ENCODE measurements at places on chromosomes 2 and 18.

DNA sequence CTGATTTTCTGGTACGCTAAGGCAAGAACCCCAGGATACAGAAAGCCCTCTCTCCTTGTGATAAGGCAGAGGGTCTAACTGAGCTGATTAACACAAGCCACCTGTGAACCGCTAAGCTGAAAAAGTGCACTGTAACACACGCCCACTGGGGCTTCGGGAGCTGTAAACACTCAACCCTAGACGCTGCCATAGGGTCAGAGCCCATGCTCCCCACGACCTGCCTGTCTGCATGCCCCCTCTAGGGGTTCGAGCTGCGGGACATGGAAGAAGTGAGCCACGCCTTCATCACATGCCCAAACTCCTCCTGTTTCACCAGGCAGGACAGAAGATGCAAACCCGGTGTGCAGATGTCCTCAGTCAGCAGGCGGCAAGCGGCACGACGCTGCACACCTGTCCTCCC lies 173.9 kb upstream of the RAB12 start:
- DNase-seq: no peak

GRCh38 chr2:40224318-40224717 lies 227.6 kb downstream of the SLC8A1 start:
- no peak for DNase-seq

GRCh38 chr2:182860858-182861257 lies 5.6 kb downstream of the FRZB start:
- no peak for DNase-seq

GRCh38 chr2:63440612-63441011 lies 147.7 kb downstream of the WDPCP start:
- no peak for DNase-seq

DNA sequence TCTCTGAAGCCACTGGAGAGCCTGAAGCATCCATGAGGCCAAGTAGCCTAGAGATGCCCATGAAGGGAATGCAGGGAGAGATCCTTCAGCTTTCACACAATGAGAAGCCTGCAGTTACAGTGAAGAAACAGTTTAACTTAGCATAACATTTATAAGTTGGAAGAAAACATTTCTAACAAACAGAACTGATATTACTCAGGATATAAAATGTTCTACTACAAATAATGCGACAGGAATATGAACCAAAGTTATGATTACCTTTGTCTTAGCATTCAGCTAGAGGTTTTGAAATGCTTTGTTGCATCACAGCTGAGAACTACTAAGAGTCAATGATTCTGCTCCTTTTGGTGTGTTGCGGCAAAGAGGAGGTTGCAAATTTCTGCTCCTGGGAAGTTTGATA lies 6.9 kb upstream of the KYNU start:
- peak; percentile 66 for DNase-seq

DNA sequence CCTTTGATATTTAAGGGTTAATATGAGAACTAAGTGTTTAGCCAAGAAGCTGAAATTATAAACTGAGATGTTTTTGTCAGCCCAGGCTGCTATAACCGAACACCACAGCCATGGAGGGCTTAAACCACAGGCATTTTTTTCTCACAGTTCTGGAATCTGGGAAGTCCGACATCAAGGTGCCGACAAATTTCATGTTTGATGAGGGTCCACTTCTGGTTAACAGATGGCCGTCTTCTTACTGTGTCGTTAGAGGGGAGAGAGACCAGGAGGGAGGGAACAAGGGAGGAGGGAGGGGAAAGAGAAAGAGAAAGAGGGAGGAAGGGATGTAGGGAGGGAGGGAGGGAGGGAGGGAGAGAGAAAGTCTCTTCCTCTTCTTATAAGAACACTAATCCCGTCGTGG lies 6.5 kb upstream of the CNDP2 start:
- no peak for DNase-seq

DNA sequence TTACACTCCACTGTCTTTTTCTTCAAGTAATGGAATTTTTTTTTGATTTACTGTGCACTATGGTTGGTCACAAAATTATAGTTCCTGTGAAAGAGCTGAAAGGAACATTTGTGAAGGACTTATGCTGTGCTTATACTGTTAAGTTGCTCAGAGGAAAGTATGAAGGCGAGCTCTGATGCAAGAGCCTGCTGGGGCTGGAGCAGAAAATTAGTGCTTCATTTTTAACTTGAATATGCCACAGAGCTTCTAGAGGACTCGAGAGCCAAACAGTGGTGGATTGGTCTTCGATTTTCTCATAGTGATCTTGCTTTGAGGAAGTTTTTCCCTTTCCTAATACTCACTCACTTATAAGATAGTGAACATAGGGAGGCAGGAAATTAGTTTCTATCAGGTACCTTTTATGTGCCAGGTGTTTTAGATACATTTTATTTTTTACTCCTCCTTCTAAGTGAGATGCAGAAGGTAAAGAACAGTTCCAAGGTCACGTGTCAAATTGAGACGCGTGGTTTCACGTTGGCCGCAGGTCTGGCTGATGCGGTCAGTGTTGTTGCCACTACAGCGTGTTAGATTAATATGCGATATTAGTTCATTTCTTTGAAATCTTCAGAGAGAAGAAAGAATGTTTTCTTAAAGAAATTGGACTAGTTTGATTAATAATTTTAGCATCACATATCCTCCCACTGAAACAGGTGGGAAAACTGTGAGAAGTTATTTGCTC lies 20.2 kb downstream of the GATA6 start:
- no peak for DNase-seq

DNA sequence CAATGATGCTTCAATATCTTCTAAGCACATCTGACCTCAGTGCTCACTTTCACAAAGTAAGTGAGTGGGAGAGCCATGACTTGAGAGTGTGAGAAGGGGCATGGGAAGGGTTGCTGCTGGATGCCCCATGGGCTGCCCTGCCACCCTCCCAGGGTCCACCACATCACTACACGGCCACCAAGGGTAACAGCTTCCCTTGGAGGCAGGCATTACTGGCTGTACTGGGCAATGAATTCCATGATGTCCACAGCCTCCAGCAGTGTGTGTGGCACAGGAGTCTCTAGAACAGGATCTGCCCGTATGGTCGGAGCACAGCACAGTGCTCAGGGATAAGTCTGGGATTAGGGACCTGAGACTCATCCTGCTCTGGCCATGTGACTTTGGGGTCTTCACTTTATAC lies 481.0 kb upstream of the MYT1L start:
- no peak for DNase-seq

GRCh38 chr2:130150181-130151144 lies 5.6 kb upstream of the CCDC74B start:
- DNase-seq: no peak

DNA sequence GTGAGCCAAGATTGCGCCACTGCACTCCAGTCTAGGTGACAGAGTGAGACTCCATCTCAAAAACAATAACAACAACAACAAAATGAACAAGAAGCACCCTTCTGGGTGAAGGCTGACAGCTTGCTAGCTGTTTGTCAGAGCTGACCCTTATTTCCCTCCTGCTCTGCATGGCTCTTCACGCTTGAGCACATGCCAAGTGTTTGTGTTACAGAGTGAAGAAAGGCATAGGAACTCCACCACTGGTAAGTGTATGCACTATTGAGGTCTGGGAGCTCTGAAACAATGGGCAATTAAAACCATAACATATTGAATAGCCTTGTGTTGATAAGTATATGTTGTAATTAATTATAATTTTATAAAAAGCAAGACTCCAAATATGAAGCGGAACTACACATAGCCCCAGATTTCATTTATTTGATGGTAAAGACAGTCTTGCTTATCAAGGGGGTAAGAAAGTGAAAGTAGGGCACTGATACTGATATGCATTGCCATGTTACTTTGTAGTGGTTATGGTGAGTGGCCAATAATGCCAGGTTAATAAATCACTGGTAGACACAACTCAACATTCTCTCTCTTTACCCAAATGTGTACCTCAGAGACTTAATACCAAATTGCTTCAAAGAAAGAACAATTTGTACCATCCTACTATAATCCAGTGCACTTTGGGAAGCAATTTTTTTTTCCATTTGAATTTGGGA lies 163.4 kb downstream of the VWC2L start:
- no peak for DNase-seq

- no peak for DNase-seq
Measured at GRCh38 chr2:102660574-102660973, 41.2 kb downstream of the SLC9A2 start.

GRCh38 chr2:234195516-234195915 lies 145.0 kb downstream of the SPP2 start:
- DNase-seq: no peak

DNA sequence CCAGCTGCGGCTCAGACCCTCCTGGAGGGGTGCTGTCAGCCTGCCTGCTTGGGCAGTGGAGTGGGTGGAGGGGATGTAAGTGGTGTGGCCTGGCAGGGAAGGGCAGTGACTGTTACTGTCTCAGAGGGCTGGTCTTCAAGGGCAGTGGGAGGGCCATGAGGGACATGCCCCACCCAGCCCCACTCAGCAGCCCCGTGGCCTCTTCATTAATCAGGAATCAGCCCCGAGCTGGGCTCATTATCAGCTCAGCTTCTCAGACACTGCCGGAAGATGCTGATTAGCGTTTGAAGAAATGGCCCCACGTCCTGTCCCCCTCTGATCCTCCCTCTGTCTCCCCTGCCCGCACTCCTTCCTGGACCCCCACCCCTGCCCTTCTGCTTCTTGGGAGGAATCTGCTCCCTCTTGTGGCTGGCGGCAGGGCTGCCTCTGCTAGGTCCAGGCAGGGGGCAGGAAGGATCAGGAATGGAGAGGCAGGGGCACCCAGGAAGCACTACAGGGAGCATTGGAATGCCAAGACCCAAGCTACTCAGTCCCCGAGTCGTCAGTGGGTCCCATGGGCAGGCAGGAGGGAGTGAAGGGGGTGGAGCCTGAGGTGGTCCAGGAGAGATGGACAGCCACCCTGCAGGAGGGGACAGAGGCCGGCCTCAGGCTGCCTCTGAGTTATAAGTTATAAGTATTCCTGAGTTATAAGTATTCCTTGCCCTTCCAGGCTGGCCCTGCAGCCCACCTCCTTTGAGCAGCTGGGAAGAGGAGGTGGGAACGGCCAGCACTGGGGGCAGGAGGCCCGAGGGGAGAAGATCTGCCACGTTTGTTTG lies 7.0 kb downstream of the ASIC4 start:
- DNase-seq: no peak

DNA sequence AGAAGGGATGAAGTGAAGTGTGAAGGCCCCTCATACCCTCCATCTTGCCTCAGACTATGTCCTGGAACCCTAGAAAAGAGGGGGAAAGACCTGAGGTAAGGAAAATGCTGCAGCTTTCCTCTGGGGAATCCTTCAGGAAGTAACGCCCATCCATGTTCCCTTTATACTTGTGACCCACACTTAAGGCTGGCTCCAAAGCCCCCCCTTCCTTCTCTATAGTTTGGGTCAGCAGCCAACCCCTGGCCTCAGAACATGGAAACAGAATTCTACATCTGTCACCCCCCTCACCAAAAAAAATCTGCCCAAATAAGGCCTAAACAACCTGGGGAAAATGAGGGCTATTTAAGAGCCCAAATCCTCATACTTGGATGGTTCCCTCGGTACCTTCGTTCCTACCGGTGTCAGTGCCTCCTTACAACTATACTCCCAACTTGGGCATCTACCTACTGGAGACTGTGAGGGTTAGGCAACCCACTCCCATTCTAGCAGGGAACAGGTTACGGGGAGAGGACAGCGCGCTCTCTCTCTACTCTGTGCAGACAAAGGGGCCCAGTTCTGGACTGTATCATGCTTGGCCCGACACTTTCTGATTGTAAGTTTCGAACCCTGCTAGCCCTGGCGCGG lies 689 bp downstream of the OST4 start:
- no peak for DNase-seq

- DNase-seq: no peak
Measured at GRCh38 chr18:58924473-58924872, 59.8 kb downstream of the ZNF532 start.

GRCh38 chr2:19990416-19990728 lies 467 bp upstream of the WDR35 start:
- DNase-seq: no peak

- peak; percentile 77 for DNase-seq
Measured at GRCh38 chr2:64311948-64312621, 141.9 kb upstream of the LGALSL start.

- DNase-seq: peak; percentile 62
Measured at GRCh38 chr2:160268151-160268781, 68.2 kb upstream of the ITGB6 start.

DNA sequence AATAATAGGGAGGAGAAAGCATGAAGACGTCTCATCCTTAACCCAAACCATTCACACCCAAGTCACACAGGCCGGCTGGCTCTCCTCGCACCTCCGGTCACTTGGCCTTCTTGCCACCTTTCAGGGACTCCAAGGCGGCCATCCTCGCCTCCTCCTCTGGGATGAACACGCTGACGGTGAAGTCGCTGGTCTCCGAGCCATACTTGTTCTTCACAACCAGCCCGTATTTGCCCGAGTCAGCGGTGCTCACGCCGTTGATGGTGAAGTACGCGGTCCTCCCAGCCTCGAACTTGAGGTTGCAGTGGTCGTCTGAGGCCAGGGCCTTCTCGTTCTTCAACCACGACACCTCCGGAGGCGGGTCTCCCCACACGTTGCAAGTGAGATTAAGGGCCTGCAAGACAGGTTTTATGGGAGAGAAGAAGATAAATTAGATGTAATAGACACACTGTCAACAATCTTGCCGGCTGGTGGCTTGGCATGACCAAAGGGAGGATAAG lies 54.3 kb upstream of the LPIN2 start:
- no peak for DNase-seq

- no peak for DNase-seq
Measured at GRCh38 chr2:141341444-141341843, 789.4 kb downstream of the LRP1B start.

DNA sequence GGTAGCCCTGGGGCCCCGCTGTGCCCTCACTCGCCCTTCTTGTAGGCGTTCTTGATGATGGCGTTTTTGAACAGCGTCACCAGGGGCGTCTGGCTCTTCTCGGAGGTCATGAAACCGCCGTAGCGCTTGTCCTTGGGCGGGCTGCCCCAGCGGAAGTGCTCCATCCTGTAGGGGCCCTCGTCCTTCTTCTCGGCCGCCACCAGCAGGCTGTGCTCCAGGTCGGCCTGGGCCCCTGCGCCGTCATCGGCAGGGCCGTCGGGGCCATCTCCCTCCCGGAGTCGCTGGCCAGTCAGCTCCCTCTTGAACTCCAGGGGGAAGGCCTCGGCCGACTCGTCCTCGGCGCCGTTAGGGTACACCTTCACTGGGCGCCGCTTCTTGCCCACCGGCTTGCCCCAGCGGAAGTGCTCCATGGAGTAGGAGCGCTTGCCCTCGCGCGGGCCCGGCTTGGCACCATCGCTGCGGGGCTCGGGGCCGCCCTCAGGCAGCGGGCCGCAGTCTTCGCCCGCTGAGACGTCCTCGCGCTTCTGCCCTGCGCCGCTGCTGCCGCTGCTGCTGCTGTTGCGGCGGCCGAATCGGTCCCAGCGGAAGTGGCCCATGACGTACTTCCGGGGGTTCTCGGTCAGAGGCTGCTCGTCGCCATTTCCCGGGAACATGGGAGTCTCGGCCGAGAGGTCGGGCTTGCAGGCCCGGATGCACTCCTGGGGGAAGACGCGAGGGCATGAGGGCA lies 7.2 kb downstream of the POMC start:
- DNase-seq: peak; percentile 75
